SJCRH30 (cell line): ENCODE measurements at places on chromosomes 2 and 18.

GRCh38 chr2:95016616-95017015 lies 8.9 kb upstream of the MAL start:
- no peak for DNase-seq

DNA sequence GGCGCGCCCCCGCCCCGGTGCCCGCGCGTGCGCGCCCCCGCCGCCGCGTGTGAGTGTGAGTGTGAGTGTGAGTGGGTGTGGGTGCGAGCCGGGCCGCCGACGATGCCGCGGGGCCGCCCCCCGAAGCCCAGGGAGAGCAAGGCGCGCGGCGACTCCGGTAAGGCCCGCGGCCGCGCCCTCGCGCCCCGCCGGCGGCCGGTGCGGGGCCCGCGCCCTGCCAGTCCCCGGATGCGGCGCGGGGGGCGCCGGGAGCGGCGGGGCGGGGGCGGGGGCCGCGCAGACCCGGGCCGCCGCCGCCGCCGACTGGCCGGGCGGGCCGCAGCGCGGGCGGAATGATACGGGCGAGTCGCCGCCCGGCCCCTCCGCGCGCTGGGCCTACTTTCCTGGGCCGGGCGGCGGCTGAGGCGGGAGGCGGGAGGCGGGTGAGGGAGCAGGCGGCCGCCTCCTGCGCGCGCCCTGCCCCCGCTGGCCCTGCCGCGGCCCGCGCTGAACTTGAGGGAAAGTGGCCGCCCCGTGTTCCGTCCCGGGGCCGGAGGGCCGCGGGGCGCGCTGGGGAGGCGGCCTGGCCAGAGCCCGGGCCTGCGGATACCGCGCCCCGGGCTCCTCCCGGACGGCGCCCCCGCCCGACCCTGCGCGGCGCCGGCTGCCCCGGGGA lies at the start of gene ZNF236:
TSS of gene ZNF236 (plus strand) at position 52 of the 655 bp plus-strand sequence. CDS start at position 103, 51 bp downstream.
- DNase-seq, result peak; percentile 57

- DNase-seq, result no peak
Measured at GRCh38 chr18:77071061-77071460, 61.5 kb downstream of the MBP start.

- DNase-seq, result peak; percentile 13
Measured at GRCh38 chr2:229375251-229375650, 104.2 kb upstream of the PID1 start.

GRCh38 chr2:59939236-59939635 lies 614.2 kb downstream of the BCL11A start:
- no peak for DNase-seq

DNA sequence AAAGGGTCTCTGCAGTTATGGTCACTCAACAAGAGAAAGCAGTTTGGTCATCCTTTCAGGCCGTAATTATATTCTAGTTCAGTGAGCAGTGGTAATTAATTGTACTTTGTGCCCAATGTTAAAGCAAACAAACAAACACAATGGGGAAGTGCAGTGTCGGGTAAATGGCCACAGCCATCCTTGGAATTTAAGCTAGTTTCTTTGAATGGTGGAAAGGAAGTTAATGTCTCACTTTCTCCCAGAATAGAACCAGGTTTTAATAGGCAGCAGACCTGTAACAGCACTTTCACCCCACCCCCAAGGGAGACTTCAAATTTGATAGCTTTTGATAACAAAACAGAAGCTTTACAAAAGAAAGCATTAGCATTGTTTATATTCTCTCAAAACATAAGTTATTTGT lies 20.0 kb upstream of the ITGAV start:
- DNase-seq, result no peak

GRCh38 chr2:219918254-219918653 lies 290.8 kb downstream of the SLC4A3 start:
- DNase-seq, result no peak

- no peak for DNase-seq
Measured at GRCh38 chr2:52594026-52594425, 1173.6 kb upstream of the CHAC2 start.

GRCh38 chr2:55827855-55828254 lies 95.7 kb downstream of the EFEMP1 start:
- DNase-seq, result no peak

GRCh38 chr2:199025146-199025545 lies 432.6 kb downstream of the SATB2 start:
- DNase-seq, result peak; percentile 88

DNA sequence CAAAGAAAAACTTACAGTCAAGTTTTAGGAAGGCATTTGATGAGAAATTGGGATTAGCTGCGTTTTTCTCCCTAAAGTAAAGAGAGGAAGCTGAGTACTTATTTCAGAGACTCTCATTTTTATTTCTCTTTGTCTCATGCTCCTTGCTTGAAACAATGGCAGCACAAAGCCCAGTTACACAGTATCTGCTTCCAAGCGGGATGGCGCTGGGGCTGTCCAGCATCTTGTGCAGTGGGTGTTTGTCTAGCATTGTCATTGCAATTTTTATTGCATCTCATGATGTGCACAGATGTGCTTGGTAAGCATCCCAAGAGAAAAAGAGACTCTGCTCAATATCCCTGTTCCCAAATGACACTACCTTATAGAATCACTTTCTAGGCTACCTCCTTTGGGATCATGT lies 102.8 kb upstream of the ZNF521 start:
- DNase-seq, result no peak

- DNase-seq, result no peak
Measured at GRCh38 chr18:48393776-48394175, 15.4 kb downstream of the ZBTB7C start.

DNA sequence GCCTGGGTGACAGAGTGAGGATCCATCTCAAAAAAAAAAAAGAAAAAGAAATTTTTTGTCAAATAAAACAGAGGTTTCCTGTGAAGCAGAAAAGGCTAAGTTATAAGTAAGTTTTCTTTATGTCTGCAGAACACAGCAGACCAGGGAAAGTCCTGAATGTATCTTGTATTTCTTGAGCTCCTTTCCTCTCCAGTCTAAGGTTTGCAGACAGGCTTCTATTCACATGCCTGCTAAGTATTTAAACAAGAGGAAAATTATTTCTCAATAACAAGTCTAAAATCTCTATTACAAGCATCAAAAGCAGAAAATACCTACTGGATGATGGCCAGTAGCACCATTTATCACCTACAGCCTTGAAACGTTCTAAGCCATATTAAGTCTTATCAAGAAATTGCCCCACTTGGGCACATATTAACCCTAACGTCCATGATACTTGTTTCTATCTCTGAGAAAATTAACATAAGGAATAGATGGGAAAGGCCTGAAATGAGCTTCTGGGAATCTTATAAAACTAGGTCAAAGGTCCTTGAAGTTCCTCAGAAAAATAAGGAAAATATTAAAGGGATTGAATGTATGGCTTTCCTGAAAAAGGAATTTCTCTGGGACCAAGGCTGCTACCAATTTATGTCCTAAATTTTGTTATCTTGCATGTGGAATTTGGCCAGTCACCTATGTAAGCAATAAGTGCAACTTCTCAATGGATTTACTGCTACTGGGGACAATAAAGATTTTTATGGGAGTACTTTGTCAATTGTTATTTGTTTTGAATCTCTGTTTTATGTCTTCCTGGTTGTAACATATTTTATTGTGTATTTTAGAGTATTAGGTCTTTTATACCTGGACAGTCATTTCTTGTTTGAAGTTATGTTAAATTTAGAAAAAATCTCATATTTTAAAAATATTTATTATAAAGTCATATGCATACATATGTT lies 3.0 kb upstream of the REG1A start:
- no peak for DNase-seq

GRCh38 chr18:67080601-67081000 lies 435.9 kb downstream of the DSEL start:
- no peak for DNase-seq

DNA sequence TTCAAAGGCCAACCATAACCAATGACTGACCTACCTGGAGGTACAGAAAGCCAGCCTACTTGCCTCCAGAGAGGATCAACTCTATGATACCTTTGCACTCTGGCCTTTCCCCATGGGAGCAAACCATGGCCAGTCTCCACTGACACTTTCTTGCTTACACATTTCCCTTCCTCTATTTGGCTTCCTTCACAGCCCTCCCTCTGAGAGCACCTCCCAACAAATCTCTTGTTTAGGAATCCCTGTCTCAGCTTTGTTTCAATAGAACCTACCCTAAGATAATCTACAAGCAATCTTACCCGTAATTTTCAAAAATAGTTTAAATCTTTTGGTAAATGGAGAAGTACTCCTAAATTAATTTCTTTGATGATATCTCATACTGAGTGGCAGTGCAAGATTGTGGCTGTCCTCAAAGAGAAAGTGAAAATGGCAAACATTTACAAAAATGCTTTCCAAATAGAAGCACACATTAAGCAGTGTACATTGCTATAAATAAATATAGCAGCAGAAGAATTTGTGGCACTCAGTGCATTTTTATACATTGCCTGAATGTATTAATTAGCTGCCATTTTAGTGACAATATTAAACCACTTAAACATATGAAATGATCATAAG lies 140.6 kb downstream of the CCDC148 start:
- DNase-seq, result no peak

GRCh38 chr2:232877940-232878511 lies 8.0 kb downstream of the SNORC start:
- DNase-seq, result no peak

DNA sequence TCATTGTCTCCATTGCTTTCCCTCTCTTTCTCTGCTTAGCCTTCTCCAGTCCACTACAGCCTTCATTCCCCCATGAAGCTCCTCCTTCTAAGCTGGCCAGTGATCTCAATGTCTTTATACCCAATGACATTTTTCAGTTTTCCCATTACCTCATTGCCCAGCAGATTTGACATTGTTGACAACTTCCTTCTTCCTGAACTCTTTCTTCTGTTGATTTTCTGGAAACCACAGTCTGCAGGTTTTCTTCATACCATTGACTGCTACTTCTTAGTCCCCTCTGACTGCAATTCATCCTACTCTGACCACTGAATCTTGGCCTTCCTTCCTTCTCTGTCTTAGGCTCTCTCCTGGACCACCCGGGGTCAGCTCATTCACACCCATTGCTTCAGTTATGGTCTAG lies 22.9 kb upstream of the SPP2 start:
- DNase-seq, result no peak

GRCh38 chr2:125979886-125980285 lies 676.1 kb upstream of the GYPC start:
- DNase-seq, result no peak

DNA sequence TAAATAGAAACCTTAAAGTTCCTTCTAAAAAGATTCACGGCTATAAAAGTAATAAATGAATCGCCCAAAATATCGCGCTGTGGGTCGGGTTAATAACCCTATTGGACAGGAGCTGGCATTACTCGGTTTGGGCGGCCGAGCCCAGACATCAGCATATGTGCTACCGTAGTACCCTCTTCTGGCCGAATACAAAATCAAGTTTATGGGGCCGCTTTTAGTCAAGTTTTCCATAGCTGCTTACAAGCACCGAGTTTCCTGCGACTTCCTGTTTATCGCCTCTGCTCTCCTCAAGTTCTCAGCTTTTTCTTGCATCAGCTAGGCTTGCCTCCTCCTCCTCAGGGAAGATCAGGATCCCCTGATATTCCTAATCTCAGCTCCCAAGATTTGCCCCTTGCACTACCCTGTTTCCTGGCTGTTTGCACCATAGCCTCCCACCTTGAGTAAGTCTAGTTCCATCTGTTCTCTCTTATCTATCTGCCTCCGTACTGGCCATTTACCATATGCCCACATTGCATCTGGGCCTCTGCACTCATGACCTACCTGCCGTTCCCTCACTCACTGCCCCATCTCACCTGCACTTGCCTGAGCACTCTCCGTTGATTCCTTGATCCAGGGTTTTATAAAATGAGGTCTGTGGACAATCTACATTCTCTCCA lies 56.1 kb downstream of the SLC35F5 start:
- peak; percentile 47 for DNase-seq

GRCh38 chr2:29259221-29259620 lies 144.0 kb downstream of the CLIP4 start:
- DNase-seq, result no peak

DNA sequence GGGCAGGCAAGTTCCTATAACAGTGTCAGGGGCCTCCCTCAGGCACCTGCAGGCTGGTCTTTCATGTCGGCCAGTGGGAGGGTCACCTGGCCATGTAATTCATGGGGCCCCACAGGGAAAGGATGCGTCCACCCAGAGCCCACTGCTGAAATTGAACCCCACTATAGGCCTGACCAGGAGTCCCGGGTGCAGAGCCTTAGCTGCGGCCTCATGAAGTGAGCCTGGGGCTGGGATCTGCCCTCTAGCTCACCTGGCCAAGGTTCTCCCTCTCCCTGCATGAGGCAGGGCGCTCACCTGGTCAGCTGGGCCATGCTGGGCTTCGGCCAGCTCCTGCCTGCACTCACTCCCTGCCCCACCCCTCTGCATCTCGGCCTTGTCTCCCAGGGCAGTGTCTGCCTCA lies 41.1 kb downstream of the C1QL2 start:
- DNase-seq, result no peak

GRCh38 chr2:127818241-127818640 lies 7.3 kb upstream of the WDR33 start:
- DNase-seq, result no peak

DNA sequence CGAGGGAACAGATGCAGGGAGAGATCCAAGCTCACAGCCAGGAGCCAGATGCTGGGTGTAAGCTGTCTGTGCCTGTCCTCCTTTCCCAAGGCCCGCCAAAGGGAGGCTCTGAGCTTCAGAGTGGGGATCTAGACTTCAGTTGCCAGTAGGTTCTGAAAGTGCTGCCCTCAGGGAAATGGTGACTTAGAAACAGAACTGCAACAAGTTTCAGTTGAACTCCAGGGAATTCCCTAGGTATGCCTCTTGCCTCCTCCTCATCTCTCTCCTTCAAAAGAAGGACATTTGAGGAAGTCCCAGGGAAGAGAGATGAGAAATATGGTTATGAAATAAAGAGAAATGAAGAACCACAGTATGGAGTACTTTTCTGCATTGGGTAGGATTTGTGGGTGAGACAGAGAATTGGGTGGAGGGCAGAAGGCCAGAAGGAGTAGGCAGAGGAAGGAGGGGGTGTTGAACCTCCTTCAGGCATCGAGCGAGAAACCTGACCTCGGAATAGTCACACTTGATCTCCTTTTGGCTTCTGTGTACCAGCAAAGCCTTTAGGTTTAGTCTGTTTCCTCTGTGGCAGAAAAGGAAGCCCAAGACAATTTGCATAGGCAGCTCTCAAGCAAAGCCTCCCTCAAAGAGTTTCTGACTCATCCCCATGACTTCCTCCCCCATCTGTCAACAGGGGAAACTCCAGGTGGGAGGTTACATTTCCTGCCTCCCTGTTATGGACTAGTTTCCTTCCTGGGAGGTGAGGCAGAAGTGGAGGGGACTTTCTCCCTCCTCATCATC lies 45.7 kb downstream of the QPCT start:
- DNase-seq, result peak; percentile 58

GRCh38 chr2:215613280-215613679 lies 177.4 kb upstream of the FN1 start:
- DNase-seq, result peak; percentile 18
